NCI-H2081 treated with DMSO at 0.1 percent for 48 hours (cell line): ENCODE measurements at places on chromosomes 7 and 10.

DNA sequence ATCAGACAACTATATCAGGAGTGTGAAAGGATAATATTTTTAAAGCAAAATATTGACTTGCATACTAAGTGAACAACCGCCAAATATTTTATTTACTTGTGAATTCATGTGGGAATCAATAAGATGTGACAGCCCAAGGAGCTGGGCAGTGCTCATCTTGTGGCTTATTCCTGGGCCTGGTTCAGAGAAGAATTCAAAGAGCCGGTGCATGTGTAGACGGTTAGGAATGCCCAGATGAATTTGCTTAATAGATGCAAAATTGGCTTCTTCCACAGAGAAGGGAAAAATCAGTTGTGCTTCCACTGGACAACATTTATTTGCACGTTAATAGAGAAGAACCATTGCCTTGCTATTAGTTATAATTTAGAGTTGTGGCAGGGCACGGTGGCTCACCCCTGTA is 4.4 kb downstream of the MYL7 start:
- no peak for DNase-seq

DNA sequence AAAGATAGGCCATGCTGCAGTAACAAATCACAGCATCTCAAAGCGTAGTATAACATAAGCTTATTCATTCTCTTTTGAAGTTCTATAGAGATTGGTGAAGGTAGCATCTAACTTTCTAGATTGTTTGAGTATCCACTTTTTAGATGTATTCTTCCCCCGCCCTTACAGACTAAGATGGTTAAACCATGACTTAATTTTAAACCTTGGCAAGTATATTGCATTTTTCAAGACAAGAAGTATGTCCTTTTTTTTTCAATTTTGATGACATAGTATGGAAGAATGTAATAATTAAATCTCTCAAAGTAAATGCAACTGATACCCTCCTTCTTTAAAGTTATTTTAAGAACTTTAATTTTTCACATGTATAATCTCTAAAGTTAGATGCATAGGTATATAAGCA is 190.0 kb downstream of the KCND2 start:
- no peak for DNase-seq

GRCh38 chr7:368651-369475 is 78.9 kb downstream of the FOXL3 start:
- DNase-seq: no peak

- DNase-seq: no peak
Observed at GRCh38 chr7:1106063-1106792, 18.3 kb downstream of the GPER1 start.

- DNase-seq: no peak
Observed at GRCh38 chr7:126657599-126658358, 595.0 kb downstream of the GRM8 start.

DNA sequence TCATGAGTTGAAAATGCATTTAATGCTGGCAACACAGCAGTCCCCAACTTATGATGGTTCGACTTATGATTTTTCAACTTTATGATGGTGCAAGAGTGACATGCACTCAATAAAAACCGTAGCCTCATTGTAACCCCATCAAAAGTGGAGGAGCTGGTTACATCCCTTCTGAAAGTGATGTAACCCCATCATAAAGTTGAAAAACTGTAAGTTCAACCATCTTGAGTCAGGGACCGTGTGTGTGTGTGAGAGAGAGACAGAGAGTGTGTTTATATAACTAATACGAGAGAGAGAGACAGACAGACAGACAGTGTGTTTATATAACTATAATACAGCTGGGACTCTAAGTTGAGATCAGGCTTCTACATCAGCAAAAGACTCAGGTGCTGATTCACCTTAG is 21.0 kb downstream of the ANXA11 start:
- DNase-seq: no peak

GRCh38 chr10:119362122-119362521 is 154.8 kb downstream of the GRK5 start:
- DNase-seq: no peak

- DNase-seq: no peak
Observed at GRCh38 chr7:1940402-1940786, 270.3 kb downstream of the ELFN1 start.

DNA sequence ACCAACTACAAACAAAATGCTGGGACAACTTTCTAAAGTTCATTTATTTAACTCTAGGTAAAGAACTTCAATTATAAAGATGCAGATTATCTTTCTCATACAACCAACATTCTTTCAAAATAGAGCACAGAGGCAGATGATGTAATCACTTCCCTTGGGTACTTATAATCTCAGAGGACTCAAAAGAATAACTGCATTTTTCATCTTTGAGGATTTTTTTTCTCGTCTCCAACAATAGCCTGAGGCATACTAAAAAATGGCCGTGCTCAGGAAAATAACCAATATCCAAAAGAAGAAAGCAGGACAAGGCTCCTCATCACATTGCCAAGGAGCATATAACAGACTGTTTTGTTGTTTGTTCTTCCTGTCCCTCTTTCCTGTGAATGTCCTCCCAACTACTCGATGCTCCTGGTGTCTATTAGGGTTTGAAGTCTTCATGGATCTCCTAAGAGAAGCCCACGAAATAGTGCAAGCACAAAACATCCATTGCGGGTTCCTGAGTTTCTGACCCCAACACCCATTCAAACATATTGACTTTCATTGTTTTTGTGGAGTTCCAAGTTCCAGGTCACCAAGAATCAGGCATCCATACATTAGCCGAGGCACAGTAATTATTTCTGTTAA is 182.9 kb downstream of the SORCS1 start:
- no peak for DNase-seq

DNA sequence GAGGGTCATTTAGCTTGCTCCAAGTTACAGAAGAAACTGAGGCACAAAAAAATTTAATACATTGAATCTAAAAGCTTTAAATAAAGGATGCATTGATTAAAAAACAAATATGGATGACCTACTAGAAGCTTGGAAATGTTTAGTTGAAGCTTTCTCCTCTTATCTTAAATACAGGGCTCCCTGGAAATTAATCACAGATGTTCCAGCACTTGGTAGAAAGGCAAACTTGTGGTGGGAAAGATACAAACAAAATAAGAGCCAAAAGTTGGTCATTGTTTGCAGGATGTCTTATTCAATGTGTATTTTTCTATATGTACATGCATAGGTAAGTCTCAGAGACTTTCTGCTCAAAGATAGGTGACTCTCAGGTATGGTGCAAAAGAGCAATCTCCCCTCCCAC is 40.7 kb upstream of the LYZL1 start:
- no peak for DNase-seq

- DNase-seq: no peak
Observed at GRCh38 chr10:49281461-49281860, 17.5 kb upstream of the C10orf71 start.

GRCh38 chr10:44863344-44864047 is 47.6 kb upstream of the TMEM72 start:
- no peak for DNase-seq

GRCh38 chr10:58547963-58548362 is 35.3 kb downstream of the BICC1 start:
- DNase-seq: no peak

DNA sequence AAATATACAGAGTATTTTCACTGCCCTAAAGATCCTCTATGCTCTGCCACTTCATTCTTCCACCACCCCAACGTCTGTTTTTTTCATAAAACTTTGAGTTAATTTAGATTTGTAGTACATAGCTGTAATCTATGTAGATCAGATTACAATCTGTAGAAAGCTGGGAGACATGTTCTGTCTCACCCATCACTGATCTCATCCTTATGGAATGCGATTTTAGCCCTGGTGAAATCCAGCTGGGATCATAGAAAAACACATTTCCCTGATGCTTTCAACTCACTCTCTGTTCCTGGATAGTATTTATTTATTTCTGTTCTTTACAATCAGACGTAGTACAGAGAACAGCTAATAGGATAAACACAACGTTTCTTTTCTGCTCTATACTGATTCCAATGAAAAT is 521.0 kb downstream of the KIF20B start:
- DNase-seq: no peak

GRCh38 chr10:80492848-80493521 is 38.9 kb downstream of the TSPAN14 start:
- DNase-seq: no peak

DNA sequence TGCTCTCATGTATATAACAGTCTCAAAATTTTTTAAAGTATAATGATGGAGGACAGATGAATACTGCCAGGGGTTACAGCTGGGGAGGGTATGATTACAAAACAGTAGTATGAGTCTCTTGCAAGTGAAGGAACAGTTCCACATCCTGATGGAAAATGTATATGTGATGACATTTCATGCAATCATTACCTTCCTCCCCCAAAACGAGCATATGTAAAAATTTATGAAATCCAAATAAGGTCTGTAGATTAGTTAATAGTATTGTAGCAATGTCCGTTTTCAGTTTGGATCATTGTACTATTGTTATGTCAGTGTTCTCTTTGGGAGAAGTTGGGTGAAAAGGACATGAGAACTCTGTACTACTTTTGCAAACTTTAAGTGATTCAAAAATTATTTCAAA is 38.0 kb downstream of the DRGX start:
- no peak for DNase-seq

DNA sequence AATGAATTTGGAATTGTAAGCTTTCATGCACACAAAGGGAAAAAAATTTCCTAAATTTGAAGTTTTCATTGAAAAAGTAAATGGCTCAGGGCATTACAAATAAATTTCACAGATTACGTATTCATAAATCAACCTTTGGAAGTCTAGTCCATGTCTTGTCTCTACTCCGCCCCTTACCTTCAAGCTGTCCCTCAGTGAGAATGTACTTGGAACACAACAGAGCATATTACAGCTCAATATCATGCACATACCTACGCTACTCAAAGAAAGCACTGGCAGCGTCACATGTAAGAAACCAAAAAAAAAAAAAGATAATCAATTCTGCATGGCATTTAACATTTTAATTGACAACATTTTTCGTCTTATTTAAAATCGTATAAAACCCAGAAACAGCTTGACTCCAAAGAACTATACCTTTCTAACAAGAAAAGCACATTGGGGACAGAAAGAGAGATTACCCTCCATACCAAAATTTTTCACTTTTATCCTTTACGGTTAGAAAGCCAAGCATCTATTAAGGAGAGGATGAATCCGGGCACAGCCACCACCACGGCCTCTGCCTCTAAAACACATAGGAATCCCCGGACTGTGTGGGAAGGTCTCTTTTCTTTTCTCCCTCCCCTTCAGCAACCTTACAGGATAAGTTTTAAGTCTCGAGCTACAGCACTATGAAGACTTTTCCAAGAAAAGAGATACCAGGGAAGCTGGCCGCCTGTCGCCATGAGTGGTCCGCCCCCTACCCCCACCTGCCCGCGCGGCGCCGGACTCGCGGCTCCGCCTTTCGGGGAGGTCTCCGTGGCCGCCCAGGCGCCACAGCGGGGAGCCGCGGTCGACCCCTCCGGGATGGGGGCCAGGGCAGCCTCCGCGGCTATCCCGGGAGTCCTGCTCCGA is 1.1 kb downstream of the JMJD1C start:
- DNase-seq: no peak

- DNase-seq: no peak
Observed at GRCh38 chr10:30396293-30396692, 37.7 kb upstream of the MAP3K8 start.

- no peak for DNase-seq
Observed at GRCh38 chr7:1511444-1512422, 7.5 kb upstream of the INTS1 start.

DNA sequence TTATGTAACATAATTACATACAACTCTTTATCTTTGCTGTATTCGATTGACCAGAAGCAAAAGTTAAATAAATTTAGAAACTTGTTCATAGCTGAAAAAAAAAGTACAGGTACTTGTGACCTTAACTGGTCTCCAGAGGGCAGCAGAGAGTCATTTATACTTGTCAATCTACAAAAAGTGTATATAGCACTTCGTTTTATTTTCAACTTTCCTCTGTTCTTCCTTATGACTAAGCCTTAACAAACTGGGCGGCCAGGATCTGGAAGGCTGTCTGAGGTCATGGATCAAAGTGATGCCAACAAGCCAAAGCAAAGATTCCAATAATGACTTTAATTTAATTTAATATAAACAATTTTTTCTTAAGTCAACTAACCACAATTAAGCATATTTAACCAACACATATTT is 29.8 kb downstream of the C10orf67 start:
- DNase-seq: no peak

DNA sequence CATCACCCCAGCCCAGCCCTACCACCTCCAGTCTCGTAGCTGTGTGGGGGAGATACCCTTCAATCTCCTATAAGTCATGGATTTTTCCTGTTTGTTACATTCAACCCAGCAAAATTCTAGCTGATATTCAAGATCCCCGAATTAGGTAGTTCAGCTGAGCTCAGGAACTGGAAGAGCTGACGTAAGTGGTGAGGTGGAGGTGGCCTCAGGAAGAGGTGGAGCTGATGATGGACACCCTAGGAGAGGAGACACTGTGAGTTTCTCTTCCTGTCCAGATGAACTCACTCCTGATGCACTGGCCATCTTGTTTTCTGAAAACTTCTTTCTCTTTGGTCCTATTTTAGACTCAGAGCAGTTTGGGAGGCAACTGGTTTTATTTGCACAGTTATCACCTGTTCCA is 90.5 kb upstream of the PITRM1 start:
- DNase-seq: no peak

- DNase-seq: no peak
Observed at GRCh38 chr7:77674878-77675277, 21.4 kb upstream of the RSBN1L start.

DNA sequence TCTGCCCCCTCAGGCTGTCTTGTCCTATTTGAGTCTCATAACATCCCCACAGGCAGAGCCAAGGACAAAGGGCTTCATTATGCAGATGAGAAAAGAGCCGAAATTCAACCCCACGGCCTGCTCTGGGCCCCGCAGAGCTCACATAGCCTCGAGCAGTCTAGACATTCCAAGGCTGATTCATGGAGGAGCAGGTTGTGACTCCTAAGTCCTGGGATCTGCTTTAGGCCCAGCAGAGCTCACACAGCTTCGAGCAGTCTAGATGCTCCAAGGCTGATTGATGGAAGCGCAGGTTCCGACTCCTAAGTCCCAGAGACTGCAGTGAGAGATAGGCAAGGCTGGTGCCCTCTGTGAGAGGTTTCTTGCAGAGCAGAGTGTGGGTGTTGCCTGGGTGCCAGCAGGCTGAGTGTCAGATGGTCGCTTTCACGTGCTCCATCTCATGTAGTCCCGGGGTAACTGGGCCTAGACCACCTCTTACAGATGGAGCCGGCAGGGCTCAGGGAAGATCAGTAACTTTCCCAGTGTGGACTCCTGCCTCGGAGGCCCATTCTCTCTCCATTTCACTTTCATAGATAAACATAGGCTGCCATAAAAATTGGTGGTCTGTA is 436.1 kb upstream of the FOXK1 start:
- DNase-seq: no peak

DNA sequence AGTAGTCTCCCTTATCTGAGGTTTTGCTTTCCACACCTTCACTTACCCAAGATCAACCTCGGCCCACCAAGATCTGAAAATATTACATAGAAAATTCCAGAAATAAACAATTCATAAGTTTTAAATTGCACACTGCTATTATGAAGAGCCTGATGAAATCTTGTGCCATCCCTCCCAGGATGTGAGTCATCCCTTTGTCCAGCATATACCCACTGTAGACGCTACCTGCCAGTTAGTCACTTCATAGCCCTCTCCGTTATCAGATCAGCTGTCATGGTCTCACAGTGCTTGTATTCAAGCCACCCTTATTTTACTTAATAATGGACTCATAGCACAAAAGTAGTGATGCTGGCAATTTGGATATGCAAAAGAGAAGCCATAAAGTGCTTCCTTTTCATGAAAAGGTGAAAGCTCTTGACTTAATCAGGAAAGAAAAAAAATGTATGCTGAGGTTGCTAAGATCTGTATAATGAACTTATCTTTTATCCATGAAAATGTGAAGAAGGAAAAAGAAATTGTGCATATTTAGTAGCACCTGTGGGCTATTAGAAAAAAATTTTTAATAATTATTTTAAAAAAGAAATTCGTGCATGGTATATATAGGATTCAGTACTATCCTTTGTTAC is 9.8 kb upstream of the MRPS16 start:
- no peak for DNase-seq
